NCI-H1436 treated with DMSO at 0.1 percent for 48 hours (cell line): ENCODE measurements at places on chromosomes 1 and 21.

DNA sequence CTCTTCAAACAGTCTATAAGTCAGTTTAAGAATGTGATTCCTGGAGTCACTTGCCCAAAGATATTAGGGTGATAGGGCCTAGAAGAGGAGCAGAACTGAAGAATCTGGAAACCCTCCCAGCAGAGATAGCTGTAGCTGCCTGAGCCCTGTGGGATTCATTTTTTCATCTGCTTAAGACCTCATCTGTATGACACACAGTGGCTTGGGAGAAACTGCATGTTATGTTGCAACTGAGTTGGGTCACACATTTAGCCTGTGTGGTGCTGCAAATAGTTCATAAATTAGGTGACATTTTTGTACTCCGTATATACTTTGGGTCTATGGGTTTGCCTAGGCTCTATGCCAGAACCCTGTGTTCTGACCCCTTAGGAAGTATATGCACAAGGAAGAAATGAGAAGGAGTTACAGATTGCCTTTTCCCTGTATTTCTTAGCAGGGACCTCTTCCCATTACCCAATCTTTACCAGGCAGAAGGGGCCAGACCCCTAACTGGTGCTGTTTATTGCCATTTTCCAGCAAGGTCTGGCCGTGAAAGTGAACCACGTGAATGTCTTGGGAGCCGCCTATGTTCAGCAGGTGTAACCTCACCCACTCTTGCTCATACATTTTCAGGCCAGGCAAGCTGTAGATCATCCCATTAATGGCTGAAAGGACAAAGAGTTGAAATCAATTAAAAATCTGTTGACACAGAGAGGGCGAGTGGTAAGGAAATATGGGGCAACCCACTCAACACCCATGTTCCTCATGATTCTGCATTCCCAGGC lies 41.9 kb upstream of the SLC19A2 start:
- DNase-seq, result no peak

DNA sequence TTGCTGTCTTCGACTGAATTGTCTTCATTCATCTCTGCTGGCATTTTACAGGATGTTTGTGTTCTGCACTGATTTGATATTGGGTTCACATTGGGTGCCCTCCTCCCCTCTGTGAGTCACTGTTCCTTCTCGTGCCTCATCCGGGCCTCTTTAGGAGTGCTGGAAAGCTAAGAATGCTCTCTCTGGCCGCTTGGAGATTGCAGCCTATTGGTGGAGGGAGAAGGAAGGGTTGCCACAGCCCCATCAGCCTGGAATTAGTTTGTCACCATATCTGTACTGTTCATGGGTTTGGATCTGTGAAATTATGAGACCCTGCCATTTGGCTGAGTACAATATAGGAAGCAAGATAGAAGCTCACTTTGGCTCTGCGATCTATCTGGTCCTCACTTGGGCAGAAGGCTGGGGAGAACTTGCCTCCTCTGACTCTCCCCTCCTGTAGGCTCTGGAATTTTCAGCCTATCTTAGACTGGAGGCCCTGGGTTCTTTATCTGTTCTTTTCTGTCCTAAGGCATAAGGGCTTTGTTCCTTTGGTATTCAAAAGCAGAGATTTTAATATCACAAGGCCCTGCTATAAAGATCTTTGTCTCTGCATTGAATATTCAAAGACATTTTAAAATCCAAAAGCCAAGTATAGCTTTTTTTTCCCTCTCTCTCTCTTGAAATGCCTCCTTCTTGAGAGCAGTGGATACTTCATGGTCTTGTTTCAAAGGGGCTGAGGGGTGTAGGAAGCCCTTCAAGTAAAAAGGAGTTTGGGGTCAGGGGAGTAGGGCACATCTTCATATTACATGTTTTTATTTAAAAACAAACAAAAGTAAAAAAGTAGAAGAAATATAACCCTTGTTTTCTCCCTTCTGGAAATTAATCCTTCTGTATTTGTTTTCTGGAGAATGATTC lies 347.9 kb downstream of the ZP4 start:
- no peak for DNase-seq

DNA sequence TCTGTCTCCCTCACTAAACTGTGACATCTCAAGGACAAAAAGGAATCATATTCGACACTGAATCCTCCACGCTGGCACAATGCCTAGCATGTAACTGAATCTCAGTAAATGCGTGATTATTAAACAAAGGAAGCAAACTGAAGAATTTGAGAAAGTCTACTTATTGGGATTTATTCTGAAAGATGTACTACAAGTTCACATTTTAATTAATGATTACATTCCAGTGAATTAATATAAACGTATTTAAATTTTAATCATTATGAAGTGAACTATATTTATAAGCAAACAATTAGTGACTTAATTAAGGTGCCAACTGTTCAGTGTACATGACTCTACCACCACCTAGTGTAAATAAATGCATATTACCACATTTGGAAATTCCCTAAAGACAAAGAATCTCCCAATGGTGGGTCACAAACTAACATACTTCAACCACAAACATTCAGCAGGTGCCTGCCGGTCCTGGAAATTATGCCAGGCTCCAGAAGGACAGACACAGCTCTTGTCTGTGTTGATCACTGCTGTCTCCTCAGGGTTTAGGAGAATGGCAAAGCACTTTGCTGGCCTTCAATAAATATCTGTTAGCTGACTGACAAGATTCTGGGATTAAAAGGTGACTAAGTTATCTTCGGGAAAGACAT lies 56.3 kb downstream of the SMYD3 start:
- peak; percentile 69 for DNase-seq

DNA sequence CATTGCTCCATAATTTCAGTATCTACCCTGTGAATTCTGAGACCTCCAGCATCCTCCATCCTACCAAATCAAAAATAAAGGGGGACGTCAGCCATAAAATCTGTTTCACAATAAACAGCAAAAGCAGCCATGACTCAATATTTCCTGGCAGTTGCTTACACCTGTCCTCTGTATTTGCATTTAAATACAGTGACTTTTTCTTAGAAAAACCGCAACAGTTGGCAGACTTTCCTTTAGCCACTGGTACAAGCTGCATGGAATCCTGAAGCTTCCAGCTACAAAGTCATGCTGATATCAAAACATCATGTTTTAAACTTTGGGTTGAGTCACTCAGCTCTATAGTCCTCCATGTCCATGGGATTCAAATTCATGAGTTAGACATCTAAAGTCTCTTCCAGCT lies 278.0 kb upstream of the KAZN start:
- DNase-seq, result no peak

DNA sequence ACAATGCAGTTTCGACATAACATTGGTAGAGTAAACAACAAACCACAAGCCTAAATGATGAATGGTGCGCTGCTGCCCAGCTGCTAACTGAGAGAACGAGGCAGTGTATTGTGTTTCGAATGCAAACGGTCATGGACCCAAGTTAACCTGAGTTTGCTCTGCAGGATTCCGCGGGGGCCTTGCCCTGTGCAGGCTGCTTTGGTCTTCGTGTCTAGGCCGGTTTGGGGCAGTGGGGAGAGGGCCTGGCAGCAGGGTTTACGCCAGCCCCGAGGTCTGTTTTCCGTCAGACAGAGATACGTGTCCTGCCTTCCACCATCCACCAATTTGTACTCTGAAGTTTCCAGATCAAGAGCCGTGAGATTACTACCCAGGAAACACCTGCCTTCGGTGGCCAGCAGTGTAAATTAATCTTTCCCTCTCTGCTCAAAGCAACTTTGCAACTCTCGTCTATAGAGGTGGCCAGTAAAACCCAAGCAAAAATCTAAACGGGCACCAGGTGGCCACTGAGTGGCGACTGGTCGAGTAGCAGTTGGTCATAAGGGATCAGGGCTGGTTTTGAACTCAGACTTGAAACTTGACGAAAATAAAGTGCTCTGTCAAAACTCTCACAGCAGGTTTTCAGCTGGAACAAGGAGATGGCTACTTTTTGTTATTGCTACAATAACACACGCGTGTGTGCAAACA lies 6.3 kb upstream of the PRDM15 start:
- DNase-seq, result no peak
